ENCODE measurements at places on chromosomes 13 and 19.

- no peak for DNase-seq
Observed at GRCh38 chr13:79382545-79383275, 23.3 kb downstream of the RBM26 start.

GRCh38 chr13:113092776-113093579 lies 12.6 kb upstream of the F7 start:
- no peak for DNase-seq

DNA sequence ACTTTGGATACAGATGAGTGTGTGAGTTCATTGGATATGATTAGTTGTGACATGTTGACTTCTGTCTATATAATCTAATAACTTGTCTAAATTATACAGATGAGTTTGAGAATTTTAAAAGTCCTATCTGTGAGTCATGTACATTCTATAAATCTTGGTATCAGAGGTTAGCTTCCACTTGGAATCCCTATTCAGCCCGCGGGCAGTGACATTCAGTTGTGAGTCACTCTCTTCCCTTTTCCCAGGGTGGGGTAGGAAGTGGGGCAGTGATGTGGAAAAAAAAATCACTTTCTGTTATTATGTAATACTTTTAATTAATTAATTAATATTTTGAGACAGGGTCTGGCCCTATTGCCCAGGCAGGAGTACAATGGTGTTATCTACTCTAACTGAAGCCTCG lies 33.0 kb upstream of the ZNF808 start:
- DNase-seq: no peak

DNA sequence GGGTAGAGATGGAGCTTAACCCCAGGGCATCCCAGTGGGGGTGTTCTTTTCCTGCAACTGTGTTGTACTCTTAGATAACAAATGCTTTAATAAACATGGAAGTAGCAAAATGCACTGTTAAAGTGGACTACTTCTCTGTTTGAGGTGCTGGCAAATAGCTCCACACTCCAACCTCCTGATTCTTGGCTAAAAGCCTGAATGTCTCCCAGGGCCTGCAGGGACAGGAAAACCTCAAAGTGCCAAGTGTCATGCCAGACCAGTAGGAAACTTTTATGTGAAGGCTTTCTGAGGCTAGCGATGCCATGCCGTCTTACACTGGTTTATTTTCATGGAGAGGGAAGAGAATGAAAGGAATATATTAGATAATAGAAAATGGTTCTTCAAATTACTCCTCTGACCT lies 6.8 kb downstream of the FREM2 start:
- DNase-seq: no peak

- DNase-seq: no peak
Observed at GRCh38 chr19:39052846-39053245, 20.5 kb upstream of the FBXO27 start.

GRCh38 chr13:60227158-60227557 lies 63.4 kb upstream of the DIAPH3 start:
- no peak for DNase-seq

DNA sequence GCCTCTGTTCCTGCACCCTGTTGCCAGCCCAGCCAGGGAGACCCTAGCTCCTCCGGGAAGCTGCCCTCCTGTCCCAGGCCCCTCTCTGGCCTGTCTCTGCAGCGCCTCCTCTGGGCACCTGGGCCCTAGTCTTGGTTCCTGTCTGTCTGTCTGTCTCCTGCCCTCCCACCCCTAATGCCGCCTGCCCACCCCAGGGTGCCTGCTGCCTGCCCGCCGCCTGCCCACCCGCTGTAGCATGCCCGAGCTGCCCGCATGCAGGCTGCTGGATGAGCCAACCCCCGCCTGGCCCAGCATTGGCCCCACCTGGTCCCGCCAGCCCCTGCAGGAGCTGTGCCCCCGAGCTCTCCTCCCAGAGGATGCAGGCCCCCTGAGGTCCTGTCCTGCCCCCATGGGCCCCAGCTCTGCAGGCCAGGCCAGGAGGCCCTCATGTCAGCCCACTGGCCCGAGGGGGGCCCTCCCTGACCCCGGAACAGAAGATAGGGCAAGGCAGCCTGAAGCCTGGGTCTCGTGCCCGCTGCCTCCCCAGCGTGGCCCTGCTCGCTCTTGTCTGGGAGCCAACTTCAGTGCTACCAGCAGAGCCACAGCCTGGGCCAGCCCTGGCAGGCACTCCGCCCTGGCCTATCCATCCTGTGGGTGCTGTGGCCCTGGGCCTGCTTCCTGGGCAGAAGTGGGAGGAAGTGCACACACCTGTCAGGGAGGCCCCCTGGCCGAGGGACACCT lies 5.2 kb downstream of the MAP2K7 start:
- DNase-seq: no peak

DNA sequence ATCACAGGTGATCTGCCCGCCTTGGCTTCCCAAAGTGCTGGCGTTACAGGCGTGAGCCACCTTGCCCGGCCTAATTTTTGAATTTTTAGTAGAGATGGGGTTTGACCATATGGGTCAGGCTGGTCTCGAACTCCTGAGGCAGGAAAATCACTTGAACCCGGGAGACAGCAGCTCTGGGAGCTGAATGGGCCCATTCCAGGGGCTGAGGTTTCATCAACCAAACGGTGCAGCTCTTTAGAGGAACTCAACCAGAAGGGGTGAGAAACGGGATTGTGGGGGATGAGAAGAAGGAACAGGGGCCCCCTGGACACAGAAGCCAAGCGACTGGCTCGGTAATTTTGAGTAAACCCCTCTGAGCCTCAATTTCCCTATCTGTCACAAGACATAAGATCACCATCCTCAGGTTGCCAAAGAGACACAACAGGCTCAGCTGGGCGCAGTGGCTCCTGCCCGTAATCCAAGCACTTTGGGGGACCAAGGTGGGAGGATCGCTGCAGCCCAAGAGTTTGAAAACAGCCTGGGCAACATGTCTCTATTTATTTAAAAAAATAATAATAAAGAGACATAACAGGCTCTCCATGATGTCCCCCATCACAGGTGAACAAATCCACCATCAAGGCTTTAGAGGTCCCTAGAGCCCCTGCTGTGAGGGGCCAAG lies 562 bp downstream of the IQCN start:
- no peak for DNase-seq

DNA sequence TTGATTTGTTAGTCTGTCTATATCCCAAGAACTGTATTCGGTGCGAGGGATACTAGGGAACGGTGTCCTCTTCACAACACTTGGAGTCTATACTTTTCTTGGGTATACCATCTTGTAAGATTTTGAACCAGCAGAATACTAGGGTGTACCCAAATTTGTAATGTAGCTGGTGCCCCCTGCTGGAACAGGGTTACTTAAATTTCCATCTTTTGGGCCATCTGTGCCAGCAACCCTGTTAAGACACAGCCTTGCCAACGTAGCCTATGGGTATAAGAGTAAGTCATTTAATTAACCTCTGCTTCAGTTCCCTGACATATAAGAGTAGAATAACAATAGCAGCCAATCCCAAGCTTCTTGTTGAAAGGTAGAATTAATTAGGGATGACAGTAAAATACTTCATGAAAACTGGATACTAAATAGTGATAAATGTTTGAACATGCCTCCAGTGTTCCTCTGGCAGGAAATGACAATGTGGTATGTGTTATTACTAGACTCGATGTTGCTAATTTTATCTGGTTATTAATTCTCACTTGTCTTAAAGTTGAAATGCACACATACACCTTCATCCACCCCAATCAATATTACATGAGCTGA lies 607.6 kb downstream of the FGF9 start:
- peak; percentile 7 for DNase-seq

- DNase-seq: no peak
Observed at GRCh38 chr13:106038752-106039151, 496.7 kb downstream of the EFNB2 start.

DNA sequence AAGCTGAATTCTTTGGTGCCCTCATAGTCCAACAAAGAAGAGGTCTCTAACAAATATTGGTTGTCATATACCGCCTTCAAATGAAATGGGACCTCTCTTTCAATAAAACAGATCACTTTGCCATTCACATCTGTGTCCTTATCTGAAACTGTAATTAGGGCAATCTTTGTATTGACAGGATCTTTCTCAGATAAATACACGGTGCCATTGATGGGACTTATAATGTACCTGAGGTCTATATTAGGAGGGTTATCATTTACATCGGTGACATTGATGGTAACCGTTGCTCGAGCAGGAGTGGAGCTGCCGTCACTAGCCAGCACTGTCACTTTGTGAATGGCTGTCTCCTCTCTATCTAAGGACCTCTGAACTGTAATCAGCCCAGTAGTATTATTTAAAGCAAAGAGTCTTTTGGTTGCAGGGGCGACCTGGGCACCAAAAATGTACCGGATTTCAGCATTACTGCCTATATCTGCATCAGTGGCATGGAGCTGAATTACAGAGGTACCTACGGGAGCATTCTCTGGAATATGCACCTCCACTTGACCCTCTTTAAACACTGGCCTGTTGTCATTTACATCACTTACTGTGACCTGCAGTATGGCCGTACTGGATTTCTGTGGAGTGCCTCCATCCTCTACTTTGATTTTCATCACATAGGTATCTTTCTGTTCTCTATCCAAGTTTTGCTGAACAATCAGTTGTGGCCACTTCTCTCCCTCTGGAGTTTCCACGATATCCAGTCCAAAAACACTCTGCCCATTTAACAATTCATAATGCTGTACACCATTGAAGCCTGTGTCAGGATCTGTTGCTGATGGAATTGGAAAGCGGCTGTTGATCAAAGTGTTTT lies 2.8 kb downstream of the PCDH9 start:
- no peak for DNase-seq

DNA sequence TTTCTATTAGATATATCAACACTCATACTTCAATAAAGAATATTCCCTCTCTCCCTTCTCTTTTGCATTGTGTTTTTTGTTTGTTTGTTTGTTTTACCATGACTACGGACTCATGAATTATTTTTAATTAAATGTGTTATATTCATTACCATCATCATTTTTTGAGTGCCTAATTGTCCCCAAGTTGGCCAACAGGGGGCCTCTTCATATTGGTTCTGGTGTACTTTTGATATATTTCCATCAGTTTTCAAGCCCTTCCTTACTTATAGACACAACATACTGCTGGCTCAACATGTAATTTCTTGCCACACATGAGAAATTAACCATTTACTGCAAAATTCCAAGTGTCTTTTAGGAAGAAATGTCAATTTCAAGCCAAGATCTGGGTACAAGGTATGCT lies 54.5 kb upstream of the GPC6 start:
- no peak for DNase-seq

- no peak for DNase-seq
Observed at GRCh38 chr13:98606296-98606695, 29.4 kb upstream of the STK24 start.

- no peak for DNase-seq
Observed at GRCh38 chr13:96179309-96179708, 89.4 kb downstream of the HS6ST3 start.

DNA sequence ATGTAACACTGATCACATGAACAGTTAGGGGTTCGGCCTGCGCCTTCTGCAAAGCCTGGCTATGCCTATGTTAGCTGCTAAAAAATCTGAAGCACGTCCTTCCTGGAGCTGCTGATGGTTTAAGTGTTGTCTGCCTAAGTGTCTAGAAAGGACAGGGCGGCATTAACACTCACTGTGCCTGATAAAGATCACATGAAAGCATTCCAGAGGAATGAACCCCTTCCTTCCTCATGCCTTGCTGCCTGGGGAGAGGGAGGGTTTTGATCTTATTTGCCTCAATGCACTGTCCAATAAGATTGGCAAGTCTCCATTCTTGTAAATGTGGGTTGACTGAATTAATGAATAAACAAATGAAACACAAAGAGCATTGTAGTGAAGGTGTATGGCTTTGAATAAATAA lies 5.2 kb downstream of the DOCK9 start:
- DNase-seq: no peak

- no peak for DNase-seq
Observed at GRCh38 chr19:34503531-34504272, 22.1 kb downstream of the WTIP start.

DNA sequence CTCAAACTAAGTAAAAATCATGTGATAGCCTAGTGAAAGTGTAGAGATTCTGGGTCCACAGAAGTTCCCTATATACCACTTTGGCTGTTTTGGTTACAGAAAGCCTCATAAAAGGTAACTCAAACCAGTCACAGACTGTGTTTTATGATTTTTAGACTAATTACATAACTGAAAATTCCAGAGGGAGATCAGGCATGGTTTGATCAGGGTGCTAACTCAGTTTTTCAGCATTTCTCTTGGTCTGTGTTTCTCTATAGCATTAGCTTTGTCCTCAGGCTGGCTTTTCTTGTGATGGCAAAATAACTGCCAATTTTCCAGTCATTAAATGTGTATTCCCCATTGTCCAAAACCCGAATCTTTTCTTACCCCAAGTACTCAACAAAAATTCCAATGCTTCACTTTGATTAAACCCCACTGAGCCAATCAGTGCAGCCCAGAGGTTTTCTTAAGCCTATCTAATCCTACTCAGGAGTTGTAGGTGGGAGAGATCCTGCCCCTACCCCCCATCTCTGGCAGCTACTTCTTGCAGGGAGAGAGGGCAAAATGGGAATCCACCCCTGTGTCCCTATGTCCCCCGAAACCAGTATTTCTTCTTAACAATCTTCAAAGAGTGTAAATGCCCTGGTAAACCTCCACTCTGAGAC lies 8.6 kb upstream of the FXYD3 start:
- DNase-seq: no peak

GRCh38 chr19:8831832-8832131 lies 322 bp downstream of the ZNF558 start:
- DNase-seq: no peak

DNA sequence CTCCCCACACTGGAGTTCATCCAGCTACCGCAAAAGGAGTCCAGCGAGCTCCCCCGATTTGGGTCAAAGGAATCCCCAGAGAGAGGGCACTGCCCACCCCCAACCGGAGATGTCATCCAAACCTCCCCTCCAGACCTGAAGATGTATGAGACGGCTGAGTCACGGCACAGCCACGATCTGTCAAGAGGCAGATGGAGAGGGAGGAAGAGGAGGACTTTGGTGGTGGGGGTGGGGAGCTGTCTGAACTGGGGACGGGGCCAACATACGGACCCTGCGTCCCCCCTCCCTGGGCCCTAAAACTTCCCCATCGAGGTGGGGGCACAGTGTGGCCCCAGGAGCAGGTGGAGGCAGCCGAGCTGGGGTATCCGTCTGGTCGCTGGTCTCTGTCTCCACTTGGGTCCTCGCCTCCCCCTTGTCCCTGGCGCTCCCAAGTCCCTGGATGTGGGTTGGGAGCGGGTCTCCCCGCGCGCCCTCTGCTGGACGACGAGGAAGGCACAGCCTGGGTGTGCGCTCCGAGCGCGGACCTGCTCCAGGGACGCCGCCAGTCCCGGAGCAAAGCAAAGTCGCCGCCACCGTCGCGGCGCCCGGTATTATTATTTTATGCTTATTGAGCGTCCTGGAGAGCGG lies 3.8 kb downstream of the PDE4A start:
- peak; percentile 64 for DNase-seq

- no peak for DNase-seq
Observed at GRCh38 chr19:11887611-11888531, at the start of gene ZNF69. Gene ZNF69, plus strand, starts transcription at chr19:11887782. Its CDS starts 142 bp downstream, at chr19:11887924.

Measured in NCI-H2081 (cell line).